ENCODE measurements at places on chromosomes 12 and 14. TPM values are rescaled to one million over a fixed set of nuclear protein-coding genes. Genes with fewer than 3 reads are reported as not detected.

DNA sequence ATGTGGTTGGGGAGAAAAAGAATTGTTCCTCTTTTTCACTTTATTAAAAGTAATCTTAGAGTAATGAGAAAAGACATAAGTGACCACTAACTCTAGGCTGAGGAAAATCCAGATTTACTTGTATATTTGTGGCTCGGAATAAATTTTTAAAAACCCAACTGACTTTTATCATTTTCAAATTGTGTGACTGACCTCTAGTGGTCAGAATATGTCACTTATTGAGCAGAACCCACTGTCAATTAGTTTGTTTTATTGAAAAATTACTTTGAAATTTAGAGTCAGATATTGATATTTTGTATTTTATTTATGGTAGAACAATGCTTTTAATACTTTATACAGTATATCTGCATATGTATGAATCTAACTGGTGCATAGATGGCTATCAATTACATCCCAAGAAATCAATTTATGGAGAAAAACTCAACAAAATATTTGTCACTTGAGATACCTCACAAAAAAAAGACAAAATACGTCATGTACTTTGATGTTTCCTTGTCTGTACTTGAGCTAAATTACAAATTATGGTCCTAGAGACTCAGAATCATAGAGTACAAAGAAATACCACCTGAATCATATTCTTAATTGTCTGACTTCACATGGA lies 229.4 kb downstream of the CNTN1 start:
- H3K4me3 ChIP-seq: no peak overlapping the region
- no peaks in the 10 kb centered on the region for H3K4me1 ChIP-seq
- DNase-seq: no peak
- H3K27me3 ChIP-seq: no peaks in the 10 kb centered on the region

- DNase-seq: no peak
- H3K27ac ChIP-seq: no peak overlapping the region
- H3K36me3 ChIP-seq: no peaks in the 10 kb centered on the region
- no peaks in the 10 kb centered on the region for H3K27me3 ChIP-seq
Measured at GRCh38 chr14:75222208-75222701, 45.8 kb upstream of the TMED10 start.

DNA sequence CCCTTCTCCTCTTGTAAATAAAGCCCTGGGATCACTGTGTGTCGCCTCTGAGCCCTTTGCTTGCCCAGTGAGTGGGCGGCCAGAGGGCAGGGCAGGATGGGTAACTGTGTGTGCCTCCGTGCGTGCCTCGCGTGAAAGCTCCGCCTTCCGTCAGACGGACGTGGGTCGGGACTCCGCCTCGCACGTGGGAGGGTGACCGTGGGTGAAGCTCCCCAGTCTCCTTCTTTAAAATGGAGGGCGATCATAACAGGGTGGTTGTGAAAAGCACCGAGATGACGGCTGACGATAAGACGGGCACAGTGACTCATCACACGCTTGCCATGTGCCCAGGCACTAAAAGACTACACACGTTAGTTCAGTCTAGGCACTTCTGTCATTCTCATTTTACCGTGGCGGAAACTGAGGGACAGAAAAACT lies 9.2 kb downstream of the PHB2 start:
- H3K27me3 ChIP-seq: no peaks in the 10 kb centered on the region
- H3K36me3 ChIP-seq: peaks cover 12% of the 10 kb centered on the region
- DNase-seq: no peak
- peak overlapping the region; percentile 19 for H3K4me3 ChIP-seq
- peak overlapping the region; percentile 61 for H3K27ac ChIP-seq

GRCh38 chr12:49923035-49923644 lies 19.4 kb upstream of the FAIM2 start:
- no peaks in the 10 kb centered on the region for H3K27me3 ChIP-seq
- H3K36me3 ChIP-seq: no peaks in the 10 kb centered on the region
- peaks cover 12% of the 10 kb centered on the region for H3K4me1 ChIP-seq

- H3K4me1 ChIP-seq: peaks cover 22% of the 10 kb centered on the region
- H3K36me3 ChIP-seq: peaks cover 38% of the 10 kb centered on the region
- DNase-seq: no peak
- no peak overlapping the region for H3K4me3 ChIP-seq
Measured at GRCh38 chr14:58270628-58271027, 26.0 kb downstream of the PSMA3 start.

DNA sequence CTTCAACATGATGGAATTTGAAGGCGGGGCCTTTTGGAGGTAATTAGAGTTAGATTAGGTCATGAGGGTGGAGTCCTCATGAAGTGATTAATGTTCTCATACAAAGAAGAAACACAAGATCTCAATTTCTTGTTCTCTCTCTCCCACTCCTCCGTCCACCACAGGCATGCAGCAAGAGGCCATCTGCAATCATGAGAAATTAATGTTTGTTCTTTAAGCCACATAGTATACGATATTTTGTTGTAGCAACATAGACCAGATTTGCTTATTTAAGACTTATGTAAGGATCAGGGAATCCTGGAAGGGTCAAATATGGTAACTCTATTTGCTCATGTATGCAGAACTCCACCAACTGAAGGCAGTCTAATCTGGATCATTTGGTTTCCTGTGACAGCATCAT lies 429.0 kb downstream of the LRIG3 start:
- no peaks in the 10 kb centered on the region for H3K36me3 ChIP-seq
- H3K4me3 ChIP-seq: no peak overlapping the region
- no peak for DNase-seq
- no peaks in the 10 kb centered on the region for H3K4me1 ChIP-seq
- no peak overlapping the region for H3K27ac ChIP-seq

DNA sequence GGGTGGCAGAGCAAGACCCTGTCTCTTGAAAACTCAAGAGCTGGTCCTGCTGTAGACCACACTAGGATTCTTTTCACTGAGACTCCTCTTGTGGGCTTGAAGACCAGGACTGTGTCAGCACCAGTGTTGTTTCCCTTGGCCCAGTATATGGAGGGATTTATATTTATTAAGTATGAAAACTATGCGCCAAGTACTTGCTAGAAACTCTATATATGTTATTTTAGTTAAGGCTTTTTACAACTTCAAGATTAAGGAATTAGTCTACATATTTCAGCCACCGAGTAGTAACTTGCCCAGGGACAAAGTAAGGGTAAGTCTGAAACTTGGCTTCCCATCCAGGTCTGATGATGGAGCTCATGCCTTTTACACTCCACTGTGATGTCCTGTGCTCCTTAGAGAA lies 488.4 kb downstream of the PCNX1 start:
- H3K27me3 ChIP-seq: no peaks in the 10 kb centered on the region
- H3K4me1 ChIP-seq: peaks cover 5% of the 10 kb centered on the region
- H3K4me3 ChIP-seq: no peak overlapping the region

DNA sequence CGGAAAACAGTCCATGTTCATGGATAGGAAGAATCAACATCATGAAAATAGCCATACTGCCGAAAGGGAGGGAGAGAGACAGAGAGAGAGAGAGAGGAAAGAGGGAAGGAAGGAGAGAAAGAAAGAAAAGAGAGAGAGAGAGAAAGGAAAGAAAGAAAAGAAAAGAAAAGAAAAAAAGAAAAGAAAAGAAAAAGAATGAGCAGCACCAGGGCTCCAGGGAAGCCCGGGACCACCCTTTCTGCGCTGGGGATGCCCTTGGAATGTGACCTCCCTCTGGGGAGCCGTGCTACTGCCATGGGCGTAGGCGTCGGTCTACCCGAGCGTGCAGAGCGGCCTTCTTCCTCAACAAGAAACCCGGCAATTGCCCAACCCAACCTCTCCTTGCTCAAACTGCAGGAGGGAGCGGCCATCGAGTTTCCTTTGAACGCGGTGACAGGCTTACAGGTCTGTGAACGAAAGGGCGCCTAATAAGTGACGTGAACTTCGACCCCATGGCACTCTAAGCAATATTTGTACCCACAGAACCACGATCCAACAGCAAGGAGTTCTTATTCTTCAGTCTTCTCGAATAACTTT lies 16.9 kb downstream of the OR6S1 start:
- H3K36me3 ChIP-seq: no peaks in the 10 kb centered on the region
- peak overlapping the region; percentile 34 for H3K4me3 ChIP-seq
- DNase-seq: no peak
- H3K27me3 ChIP-seq: peaks cover 19% of the 10 kb centered on the region
- H3K27ac ChIP-seq: no peak overlapping the region

GRCh38 chr12:24479131-24479530 lies 469.8 kb downstream of the BCAT1 start:
- H3K4me3 ChIP-seq: no peak overlapping the region
- H3K4me1 ChIP-seq: no peaks in the 10 kb centered on the region
- no peaks in the 10 kb centered on the region for H3K27me3 ChIP-seq
- no peaks in the 10 kb centered on the region for H3K36me3 ChIP-seq
- no peak overlapping the region for H3K27ac ChIP-seq
- DNase-seq: no peak

GRCh38 chr14:49977126-49977841 lies 84.4 kb downstream of the ARF6 start:
- no peak overlapping the region for H3K27ac ChIP-seq
- H3K4me3 ChIP-seq: no peak overlapping the region
- peaks cover 21% of the 10 kb centered on the region for H3K4me1 ChIP-seq

DNA sequence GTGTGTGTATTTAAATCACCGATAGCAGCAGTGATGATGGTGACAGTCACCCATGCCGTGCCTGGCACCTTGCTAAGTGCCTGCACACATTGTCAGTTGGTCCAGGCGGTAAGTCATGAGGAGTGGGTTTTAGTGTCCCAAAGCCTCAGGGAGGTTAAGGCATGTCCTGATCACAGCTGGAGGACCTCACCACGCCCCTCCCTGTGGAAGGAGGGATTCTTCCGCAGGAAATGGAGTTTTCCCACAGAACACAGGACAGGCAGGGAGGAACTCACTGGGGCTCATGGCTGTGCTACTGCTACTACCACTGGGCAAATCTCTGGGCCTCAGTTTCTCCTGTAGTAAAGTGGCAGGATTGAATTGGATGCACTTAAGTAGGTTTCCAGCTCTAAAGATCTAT lies 142.3 kb downstream of the CACNA1C start:
- H3K36me3 ChIP-seq: no peaks in the 10 kb centered on the region
- H3K27me3 ChIP-seq: no peaks in the 10 kb centered on the region
- no peak for DNase-seq
- peak overlapping the region; percentile 40 for H3K27ac ChIP-seq

GRCh38 chr12:70007687-70008086 lies 182.7 kb downstream of the MYRFL start:
- peaks cover 7% of the 10 kb centered on the region for H3K4me1 ChIP-seq
- no peak overlapping the region for H3K4me3 ChIP-seq
- DNase-seq: no peak
- no peak overlapping the region for H3K27ac ChIP-seq
- no peaks in the 10 kb centered on the region for H3K27me3 ChIP-seq

- H3K4me1 ChIP-seq: no peaks in the 10 kb centered on the region
- no peaks in the 10 kb centered on the region for H3K36me3 ChIP-seq
- no peaks in the 10 kb centered on the region for H3K27me3 ChIP-seq
- no peak for DNase-seq
- H3K27ac ChIP-seq: no peak overlapping the region
- no peak overlapping the region for H3K4me3 ChIP-seq
Measured at GRCh38 chr14:86574778-86575129, 1044.8 kb downstream of the FLRT2 start.

GRCh38 chr12:58359084-58359483 lies 417.7 kb downstream of the ATP23 start:
- H3K4me3 ChIP-seq: no peak overlapping the region
- H3K27ac ChIP-seq: no peak overlapping the region
- H3K4me1 ChIP-seq: peaks cover 11% of the 10 kb centered on the region
- H3K27me3 ChIP-seq: no peaks in the 10 kb centered on the region
- no peaks in the 10 kb centered on the region for H3K36me3 ChIP-seq

DNA sequence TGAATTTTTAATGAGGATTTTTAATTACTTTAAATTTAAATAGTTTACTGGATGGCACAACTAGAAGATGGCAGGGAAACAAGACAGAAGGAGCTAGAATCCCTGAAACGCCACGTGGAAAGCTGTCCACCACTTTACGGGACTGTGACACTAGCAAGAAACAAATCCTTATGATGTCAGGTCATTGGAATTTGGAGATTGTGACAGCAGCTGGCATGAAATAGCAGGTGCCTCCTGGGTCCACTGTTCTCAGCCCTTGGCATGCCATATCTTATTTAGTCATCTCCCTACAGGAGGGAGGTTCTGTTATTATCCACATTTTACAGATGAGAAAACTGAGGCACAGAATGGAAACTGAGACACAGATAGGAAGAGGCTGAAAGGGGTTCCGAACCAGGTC lies 113.8 kb downstream of the BCL11B start:
- DNase-seq: no peak
- H3K27ac ChIP-seq: no peak overlapping the region
- H3K4me1 ChIP-seq: peaks cover 6% of the 10 kb centered on the region
- H3K36me3 ChIP-seq: no peaks in the 10 kb centered on the region
- no peaks in the 10 kb centered on the region for H3K27me3 ChIP-seq

DNA sequence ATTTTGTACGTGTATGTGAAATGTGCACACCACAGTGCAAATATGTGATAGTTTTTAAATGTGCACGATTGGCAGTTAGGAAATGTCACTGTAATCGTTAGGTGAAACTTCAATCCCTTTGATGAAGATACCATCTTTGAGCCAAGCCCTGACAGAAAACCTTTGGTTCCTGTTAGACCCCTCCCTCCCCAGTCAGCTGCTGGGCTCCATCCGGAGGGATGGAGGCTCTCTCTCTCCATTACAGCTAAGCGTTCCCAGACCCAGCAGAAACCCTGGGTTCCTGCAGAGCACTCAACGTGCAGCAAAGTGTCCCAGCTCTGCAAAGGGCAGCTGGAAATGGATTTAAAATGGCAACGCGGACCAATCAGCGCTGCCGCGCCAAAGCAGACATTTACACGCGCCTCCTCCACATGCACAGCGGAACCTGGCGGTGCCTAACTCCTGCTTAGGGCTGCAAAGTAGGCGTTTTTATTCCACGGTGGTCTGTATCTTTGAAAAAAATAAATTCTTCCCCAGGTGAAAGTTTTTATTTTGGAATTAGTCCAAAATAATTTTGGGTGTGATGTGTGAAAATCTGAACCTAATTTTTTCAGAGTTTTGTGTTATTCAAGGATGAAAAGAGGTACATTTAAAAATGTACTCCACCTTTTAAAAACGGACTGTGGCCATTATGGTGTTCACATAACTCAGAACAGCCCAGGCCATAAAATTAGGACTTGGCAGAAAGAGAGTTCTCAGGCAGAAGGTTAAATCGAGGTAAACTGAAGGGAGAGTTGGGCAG lies 1.4 kb upstream of the HMGA2 start:
- peaks cover 43% of the 10 kb centered on the region for H3K4me1 ChIP-seq
- H3K27me3 ChIP-seq: peaks cover 99% of the 10 kb centered on the region
- peak overlapping the region; percentile 71 for H3K4me3 ChIP-seq
- H3K36me3 ChIP-seq: no peaks in the 10 kb centered on the region
- DNase-seq: no peak
- H3K27ac ChIP-seq: no peak overlapping the region

Gene RACGAP1
- total RNA-seq: 11.1 TPM

Gene GPD1
- 0.17 TPM for total RNA-seq

Gene TNFAIP2
- total RNA-seq: 29.0 TPM

Gene METTL17
- 57.4 TPM for total RNA-seq

Gene C12orf56
- 0.11 TPM for total RNA-seq

Gene INSM2
- total RNA-seq: not detected

Gene FAIM2
- total RNA-seq: 7.2 TPM
